Mesendoderm (in vitro differentiated cells): ENCODE measurements at places on chromosomes 16 and 17.

GRCh38 chr16:52657924-52658323, 111.0 kb upstream of the TOX3 start:
- H3K4me3 ChIP-seq, result no peak overlapping the region
- H3K4me1 ChIP-seq, result no peaks in the 10 kb centered on the region
- H3K36me3 ChIP-seq, result no peaks in the 10 kb centered on the region
- no peak for DNase-seq

- no peaks in the 10 kb centered on the region for H3K36me3 ChIP-seq
- H3K4me3 ChIP-seq, result no peak overlapping the region
- DNase-seq, result no peak
- no peaks in the 10 kb centered on the region for H3K4me1 ChIP-seq
- H3K27ac ChIP-seq, result no peak overlapping the region
- H3K27me3 ChIP-seq, result no peaks in the 10 kb centered on the region
These were observed 181.8 kb upstream of the AXIN2 start for GRCh38 chr17:65743308-65743655.

DNA sequence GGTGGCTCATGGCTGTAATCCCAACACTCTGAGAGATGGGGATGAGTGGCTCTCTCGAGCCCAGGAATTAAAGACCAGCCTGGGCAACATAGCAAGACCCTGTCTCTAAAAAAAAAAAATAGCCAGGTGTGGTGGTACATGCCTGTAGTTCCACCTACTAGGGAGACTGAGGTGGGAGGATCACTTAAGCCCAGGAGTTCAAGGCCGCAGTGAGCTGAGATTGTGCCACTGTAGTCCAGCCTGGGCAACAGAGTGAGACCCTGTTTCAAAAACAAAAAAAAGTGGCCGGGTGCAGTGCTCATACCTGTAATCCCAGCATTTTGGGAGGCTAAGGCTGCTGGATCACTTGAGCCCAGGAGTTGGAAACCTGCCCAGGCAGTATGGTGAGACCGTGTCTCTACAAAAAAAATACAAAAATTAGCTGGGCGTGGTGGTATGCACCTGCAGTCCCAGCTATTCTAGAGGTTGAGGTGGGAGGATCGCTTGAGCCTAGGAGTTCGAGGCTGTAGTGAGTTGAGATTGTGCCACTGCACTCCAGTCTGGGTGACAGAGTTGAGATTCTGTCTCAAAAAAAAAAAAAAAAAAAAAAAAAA, 3.0 kb downstream of the C16orf54 start:
- H3K27ac ChIP-seq, result no peak overlapping the region
- no peak overlapping the region for H3K4me3 ChIP-seq
- no peaks in the 10 kb centered on the region for H3K4me1 ChIP-seq
- DNase-seq, result no peak
- no peaks in the 10 kb centered on the region for H3K36me3 ChIP-seq

GRCh38 chr17:58113947-58114346, 30.7 kb downstream of the DYNLL2 start:
- H3K4me1 ChIP-seq, result no peaks in the 10 kb centered on the region
- no peaks in the 10 kb centered on the region for H3K36me3 ChIP-seq
- H3K4me3 ChIP-seq, result no peak overlapping the region
- DNase-seq, result no peak
- no peaks in the 10 kb centered on the region for H3K27me3 ChIP-seq
- no peak overlapping the region for H3K27ac ChIP-seq

GRCh38 chr17:67054011-67054591, 9.7 kb downstream of the CACNG1 start:
- no peaks in the 10 kb centered on the region for H3K4me1 ChIP-seq
- no peak overlapping the region for H3K4me3 ChIP-seq
- no peaks in the 10 kb centered on the region for H3K27me3 ChIP-seq
- H3K27ac ChIP-seq, result no peak overlapping the region
- no peaks in the 10 kb centered on the region for H3K36me3 ChIP-seq

DNA sequence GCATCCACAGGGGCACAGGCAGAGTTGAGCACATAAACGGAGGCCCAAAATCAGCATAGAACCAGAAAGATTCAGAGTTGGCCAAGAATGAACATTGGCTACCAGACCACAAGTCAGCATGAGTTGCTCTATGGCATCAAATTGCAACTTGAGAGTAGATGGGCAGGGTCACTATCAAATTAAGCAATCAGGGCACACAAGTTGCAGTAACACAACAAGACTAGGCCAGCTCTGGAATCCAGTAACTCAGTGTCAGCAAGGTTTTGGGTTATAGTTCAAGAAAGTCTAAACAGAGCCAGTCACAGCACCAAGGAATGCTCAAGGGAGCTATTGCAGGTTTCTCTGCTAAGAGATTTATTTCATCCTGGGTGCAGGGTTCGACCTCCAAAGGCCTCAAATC, 12.9 kb downstream of the G6PC1 start:
- H3K4me1 ChIP-seq, result no peaks in the 10 kb centered on the region
- H3K27ac ChIP-seq, result no peak overlapping the region
- H3K27me3 ChIP-seq, result no peaks in the 10 kb centered on the region
- H3K36me3 ChIP-seq, result no peaks in the 10 kb centered on the region

- H3K4me1 ChIP-seq, result no peaks in the 10 kb centered on the region
- no peaks in the 10 kb centered on the region for H3K36me3 ChIP-seq
- no peak overlapping the region for H3K4me3 ChIP-seq
- no peaks in the 10 kb centered on the region for H3K27me3 ChIP-seq
- no peak overlapping the region for H3K27ac ChIP-seq
These were observed 3.3 kb upstream of the TRARG1 start for GRCh38 chr17:1275962-1276736.

DNA sequence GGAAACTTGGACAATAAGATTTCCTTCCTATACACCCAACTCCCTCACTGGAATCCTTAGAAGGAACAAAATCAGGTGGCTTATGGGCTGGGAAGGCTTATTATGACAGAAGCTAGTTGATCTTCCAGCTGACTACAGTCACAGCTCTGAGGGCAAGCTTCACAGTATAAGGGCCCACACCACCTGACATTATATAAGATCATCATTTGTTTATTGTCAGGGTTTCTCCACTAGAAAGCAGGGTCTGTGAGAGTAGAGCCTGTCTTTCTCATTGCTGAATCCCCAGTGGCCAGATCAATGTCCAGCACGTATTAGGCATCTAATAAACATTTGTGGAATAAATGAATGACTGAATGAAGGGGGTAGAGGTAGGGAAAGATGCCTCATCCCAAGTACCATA, 57.8 kb upstream of the PHOSPHO1 start:
- H3K36me3 ChIP-seq, result no peaks in the 10 kb centered on the region
- no peak overlapping the region for H3K27ac ChIP-seq
- no peak for DNase-seq
- H3K4me3 ChIP-seq, result no peak overlapping the region
- H3K4me1 ChIP-seq, result no peaks in the 10 kb centered on the region
- no peaks in the 10 kb centered on the region for H3K27me3 ChIP-seq

DNA sequence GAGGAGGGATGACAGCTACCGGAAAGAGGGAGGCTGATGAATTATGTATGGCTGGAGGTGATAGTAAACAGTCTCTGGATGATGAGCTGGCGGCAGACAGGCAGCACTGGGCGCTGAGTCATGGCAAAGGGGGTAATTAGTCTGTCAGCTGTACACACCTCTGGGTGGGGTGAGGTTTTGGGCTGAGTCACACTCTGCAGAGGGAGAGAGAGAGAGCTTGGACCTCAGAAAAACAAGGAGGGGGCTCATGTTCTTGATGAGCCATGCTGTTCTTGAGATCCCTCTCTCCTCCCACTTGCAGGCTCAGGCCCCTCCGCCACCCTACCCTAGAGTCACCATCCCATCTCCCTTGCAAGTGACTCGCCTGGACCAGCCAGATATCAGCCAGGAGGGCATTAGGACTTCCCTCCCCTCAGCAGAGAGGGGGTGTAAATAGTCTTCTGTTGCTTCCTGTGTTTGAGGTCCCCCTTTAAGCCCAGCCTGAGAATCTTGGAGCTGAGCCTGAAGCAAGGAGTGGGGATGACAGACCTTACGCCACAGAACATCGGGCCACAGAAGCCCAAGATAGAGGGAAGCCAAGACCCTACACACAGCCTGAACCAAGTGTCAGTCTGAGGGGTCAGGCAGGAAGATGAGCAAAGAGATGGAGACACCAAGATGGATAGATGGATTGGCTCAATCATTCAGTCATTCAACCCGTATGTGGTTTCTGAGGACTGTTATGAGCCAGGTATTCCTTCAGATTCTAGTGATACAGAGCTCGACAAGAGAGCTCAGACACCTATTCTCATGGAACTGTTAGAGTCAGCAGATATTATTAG, 383.2 kb upstream of the CCL2 start:
- no peaks in the 10 kb centered on the region for H3K4me1 ChIP-seq
- no peak overlapping the region for H3K4me3 ChIP-seq
- peak; percentile 54 for DNase-seq
- no peak overlapping the region for H3K27ac ChIP-seq
- no peaks in the 10 kb centered on the region for H3K27me3 ChIP-seq
- H3K36me3 ChIP-seq, result no peaks in the 10 kb centered on the region

DNA sequence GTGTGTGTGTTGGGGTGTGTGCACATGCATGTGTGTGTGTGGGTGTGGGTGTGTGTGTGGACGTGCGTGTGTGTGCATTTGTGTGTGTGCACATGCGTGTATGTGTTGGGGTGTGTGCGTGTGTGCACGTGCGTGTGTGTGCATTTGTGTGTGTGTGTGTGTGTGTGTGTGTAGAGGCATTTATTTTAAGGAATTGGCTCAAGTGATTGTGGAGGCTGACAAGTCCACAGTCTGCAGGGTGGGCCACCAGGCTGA, 37.9 kb upstream of the JPH3 start:
- no peak for DNase-seq
- H3K4me1 ChIP-seq, result no peaks in the 10 kb centered on the region
- no peaks in the 10 kb centered on the region for H3K36me3 ChIP-seq
- no peak overlapping the region for H3K4me3 ChIP-seq

GRCh38 chr17:31494259-31495021, 103.0 kb downstream of the RAB11FIP4 start:
- no peaks in the 10 kb centered on the region for H3K27me3 ChIP-seq
- no peak overlapping the region for H3K27ac ChIP-seq
- H3K4me3 ChIP-seq, result no peak overlapping the region

GRCh38 chr16:57769541-57770145, 32.6 kb downstream of the KIFC3 start:
- no peak overlapping the region for H3K27ac ChIP-seq
- no peaks in the 10 kb centered on the region for H3K4me1 ChIP-seq
- peaks cover 13% of the 10 kb centered on the region for H3K36me3 ChIP-seq

DNA sequence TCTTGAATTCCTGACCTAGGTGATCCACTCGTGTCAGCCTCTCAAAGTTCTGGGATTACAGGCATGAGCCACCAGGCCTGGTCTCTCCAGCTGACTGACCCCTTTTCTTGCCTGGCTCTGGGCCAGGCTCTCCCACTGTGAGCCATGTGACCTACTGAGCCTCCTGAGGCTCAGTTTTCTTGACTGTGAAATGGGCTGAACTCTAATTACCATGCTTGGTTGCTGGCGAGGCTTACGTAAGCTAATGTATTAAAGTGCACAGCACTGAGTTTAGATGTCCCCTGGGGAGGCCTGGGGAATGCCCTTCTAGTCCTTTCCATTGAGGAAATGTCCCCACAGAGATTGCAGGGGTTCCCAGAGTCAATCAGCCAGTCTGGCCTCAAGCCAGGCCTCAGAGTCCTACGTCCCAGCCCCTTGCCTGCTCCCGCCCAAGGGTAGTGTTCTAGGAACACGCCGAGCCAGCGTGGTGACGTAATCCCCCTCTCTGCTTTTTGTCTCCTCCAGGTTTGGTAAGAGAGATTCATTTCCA, 45.8 kb upstream of the LGALS9 start:
- no peak overlapping the region for H3K27ac ChIP-seq
- H3K4me1 ChIP-seq, result no peaks in the 10 kb centered on the region
- DNase-seq, result no peak
- H3K36me3 ChIP-seq, result no peaks in the 10 kb centered on the region

DNA sequence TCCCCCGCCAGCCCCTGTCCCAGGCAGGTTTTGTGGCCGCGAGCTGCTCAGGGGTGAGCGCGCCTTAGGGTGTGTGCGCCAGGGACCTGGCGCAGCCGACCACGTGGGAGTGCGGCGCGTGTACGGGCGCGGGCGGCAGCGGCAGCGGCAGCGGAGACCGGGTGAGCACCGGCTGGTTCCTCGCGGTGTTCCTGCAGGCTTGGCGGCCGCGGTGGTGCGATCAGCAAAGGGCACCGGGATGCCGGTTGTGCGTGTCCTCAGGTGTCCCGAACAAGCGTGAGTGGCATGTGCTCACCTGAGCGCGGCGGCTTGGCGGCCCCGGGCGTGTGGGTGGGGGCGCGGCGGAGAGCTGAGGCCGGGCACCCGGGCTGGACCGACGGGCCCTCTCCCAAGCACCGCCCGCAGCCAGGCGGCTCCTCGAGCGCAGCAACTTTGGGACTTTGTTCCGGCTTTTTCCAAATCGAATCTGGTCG, 381 bp upstream of the HSD11B2 start:
- H3K36me3 ChIP-seq, result no peaks in the 10 kb centered on the region
- peaks cover 9% of the 10 kb centered on the region for H3K4me1 ChIP-seq
- H3K4me3 ChIP-seq, result peak overlapping the region; percentile 35
- DNase-seq, result no peak
- H3K27me3 ChIP-seq, result peaks cover 4% of the 10 kb centered on the region

- H3K36me3 ChIP-seq, result no peaks in the 10 kb centered on the region
- no peaks in the 10 kb centered on the region for H3K27me3 ChIP-seq
- H3K27ac ChIP-seq, result no peak overlapping the region
- H3K4me1 ChIP-seq, result no peaks in the 10 kb centered on the region
- no peak for DNase-seq
- H3K4me3 ChIP-seq, result no peak overlapping the region
These were observed 65.6 kb upstream of the SREBF1 start for GRCh38 chr17:17902376-17902775.

DNA sequence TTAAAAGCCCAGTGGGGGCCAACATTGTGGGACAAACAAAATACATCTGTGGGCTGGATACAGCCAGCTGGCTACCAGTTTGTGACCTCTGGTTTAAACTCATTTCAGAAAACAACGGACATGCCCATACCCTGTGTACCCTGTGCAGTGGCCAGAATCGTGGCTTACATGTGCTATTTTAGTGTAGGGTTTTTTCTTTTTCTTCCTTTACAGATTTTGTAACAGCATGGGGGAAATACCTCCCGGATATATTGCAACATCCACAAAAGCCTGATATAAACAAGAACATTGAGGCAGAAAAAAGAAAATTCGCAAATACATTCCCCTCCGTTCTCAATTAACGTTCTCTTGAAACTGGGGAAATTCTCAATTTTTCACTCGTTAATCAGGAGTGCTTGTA, 7.3 kb downstream of the HS3ST4 start:
- no peaks in the 10 kb centered on the region for H3K27me3 ChIP-seq
- no peaks in the 10 kb centered on the region for H3K36me3 ChIP-seq
- no peak overlapping the region for H3K4me3 ChIP-seq
- DNase-seq, result no peak
- no peaks in the 10 kb centered on the region for H3K4me1 ChIP-seq

- no peaks in the 10 kb centered on the region for H3K36me3 ChIP-seq
- no peak overlapping the region for H3K4me3 ChIP-seq
- DNase-seq, result no peak
- no peaks in the 10 kb centered on the region for H3K4me1 ChIP-seq
- no peak overlapping the region for H3K27ac ChIP-seq
These were observed 9.2 kb upstream of the ITPRIPL2 start for GRCh38 chr16:19104607-19105006.

DNA sequence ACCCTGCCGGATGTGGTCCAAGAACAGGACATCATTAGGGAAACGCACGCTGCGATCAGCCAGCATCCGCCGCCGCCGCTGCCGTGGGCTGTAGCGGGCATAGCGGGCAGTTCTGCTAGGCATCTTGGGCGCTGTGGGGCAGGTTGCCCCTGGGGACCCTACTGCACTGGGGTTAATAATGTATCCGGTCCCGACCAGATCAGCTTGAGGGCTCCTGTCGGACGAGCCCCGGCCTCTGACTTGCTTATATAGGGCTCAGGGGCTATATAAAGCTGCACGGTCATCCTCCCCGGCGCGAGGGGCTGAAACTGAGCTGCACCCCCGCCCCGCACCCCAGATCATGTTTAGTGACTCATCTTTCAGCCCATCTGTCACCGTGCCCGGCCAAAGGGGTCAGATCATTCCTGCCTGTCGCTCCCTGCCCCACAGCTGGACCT, at the start of gene PPP1R27:
Gene PPP1R27, minus strand, starts transcription at position 220 of the 437 bp plus-strand sequence. Its CDS starts 97 bp downstream, at position 123.
- DNase-seq, result no peak
- H3K36me3 ChIP-seq, result no peaks in the 10 kb centered on the region
- peaks cover 4% of the 10 kb centered on the region for H3K4me1 ChIP-seq
- no peak within 1 kb of the TSS for H3K27ac ChIP-seq
- peak within 1 kb of the TSS; percentile 90 for H3K4me3 ChIP-seq
